ENCODE measurements at places on chromosomes 6 and 20.

DNA sequence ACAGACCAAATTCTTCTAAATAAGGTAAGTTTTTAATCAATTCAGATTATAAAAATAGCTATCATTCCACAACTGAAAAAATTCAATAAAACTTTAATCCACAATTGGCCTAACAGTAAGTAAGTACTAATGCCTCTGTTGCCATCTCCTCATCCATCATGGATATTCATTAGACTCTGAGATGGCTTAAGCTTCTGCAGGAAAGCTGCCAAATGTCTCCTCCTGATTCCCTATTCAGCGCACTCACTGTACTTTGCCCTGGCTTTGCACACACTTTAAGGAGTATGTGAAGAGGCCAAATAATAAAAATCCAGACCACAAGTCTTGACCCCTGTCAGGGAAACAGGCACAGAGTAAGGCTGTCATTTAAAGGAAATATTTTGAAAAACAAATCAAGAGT is 23.6 kb downstream of the PGM3 start:
- DNase-seq: no peak

- DNase-seq: no peak
Measured at GRCh38 chr6:7243179-7243981, 69.6 kb downstream of the SSR1 start.

GRCh38 chr6:146908786-146909185 is 295.4 kb upstream of the STXBP5 start:
- DNase-seq: no peak

DNA sequence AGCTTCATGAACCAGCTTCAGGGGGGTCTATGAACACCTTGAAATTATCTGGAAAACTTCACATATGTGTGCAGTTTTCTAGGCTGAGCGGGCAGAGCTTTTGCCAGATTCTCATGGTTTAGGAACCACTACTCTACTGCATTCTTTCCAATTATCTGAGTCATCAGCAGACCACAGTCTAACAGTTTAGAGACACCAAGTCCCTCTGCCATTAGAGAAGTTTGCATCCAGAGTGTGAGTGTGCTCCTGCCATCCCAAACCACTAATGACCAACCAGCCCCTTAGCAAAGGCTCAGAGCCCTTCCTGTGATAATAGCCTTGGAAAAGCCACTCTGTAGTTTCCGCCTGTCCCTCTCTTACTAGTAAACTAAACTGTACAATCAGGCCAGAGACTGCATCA is 96.8 kb downstream of the PHACTR1 start:
- DNase-seq: no peak

DNA sequence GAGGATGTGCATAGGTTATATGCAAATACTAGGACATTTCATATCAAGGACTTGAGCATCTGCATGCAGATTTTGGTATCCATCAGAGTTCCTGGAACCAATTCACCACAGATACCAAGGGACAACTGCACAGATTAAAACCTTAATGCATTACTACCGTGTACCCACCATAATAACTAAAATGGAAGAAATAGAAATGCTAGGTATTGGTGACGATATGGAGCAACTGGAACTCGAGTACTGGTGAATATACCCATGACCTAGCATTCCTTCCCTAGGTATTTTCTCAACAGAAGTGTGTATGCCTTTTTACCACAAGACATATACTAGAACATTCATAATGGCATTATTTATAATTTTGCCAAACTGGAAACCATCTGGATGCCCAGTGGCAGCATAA is 18.5 kb downstream of the KCNS1 start:
- no peak for DNase-seq

All from left cardiac atrium (tissue), 4 donors.